Activated CD4-positive, CD25-positive, alpha-beta regulatory T cell (primary cell): ENCODE measurements at places on chromosomes 7 and 10.

DNA sequence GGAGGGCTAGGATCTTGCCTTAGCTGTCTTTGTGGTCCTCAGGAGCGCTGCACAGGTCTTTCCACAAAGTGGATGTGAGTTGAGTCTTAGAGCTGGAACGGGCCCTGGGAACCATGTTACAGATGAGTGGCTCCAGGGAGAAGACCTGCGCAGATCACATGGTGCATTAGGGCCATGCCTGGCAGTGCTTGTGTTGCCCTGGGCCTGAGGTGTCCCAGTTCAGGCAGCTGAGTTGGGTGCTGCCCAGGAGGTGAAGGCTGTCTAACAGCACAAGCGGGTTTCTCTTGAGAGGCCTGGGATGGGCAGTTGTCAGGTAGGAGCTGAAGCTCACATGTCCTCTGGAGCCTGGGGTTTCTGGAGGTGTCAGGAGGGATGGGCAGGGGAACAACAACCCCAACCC is 33.7 kb upstream of the ANKRD2 start:
- no peak for DNase-seq

- no peak for DNase-seq
These were observed 355.1 kb upstream of the MKI67 start for GRCh38 chr10:128481152-128481840.

DNA sequence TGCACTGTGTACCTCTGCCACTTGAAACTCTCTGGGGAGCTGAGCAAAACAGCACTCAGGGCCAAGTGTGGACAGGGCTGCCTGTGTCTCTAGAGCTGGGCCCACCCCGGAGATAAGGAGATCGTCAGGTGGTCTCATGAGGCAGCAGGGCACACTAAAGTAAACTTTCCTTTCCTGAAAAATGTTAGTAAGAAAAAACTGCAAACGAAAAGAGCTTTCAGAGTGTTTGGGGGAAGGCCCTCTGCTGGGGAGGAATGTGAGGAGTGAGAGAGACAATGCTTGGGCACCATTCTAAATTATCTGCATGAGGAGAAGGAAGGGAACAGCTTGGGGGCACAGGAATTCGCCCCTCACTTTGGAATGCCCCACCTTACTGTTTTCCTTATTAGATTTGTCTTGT is 127.7 kb downstream of the ATXN7L1 start:
- no peak for DNase-seq

GRCh38 chr7:141737118-141737835 is 881 bp upstream of the SSBP1 start:
- no peak for DNase-seq

- no peak for DNase-seq
These were observed 3.4 kb downstream of the CLEC2L start for GRCh38 chr7:139526578-139527544.
